NB4 (cell line): ENCODE measurements at places on chromosomes 7 and 10.
A peak's percentile ranks its signal among the peaks of the same experiment; 100 is the strongest.

- no peak for DNase-seq
Measured at GRCh38 chr10:470339-471003, 219.0 kb downstream of the DIP2C start.

- peak; percentile 16 for DNase-seq
Measured at GRCh38 chr10:27153845-27154193, 365 bp downstream of the YME1L1 start.

GRCh38 chr10:10421071-10421470 is 596.6 kb upstream of the CELF2 start:
- DNase-seq = peak; percentile 2

DNA sequence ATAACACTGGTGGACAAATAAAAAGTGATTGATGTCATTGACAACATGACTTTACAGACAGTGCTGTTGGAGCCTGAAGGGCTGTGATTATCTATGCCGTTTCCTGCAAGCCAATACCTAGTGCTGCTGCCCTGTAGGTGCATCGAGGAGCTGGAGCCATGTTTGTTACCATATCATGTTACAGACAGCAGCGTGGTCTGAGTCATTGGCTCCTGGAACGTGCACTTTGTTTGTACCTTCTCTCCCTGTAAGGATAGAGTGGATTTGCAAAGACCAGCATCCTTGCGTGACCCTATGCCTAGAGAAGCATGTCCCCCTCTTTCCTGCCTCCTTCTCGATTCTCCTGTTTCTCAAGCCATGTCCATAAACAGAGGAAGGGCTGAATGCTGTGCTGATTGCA is 597.2 kb downstream of the TYW1 start:
- no peak for DNase-seq

DNA sequence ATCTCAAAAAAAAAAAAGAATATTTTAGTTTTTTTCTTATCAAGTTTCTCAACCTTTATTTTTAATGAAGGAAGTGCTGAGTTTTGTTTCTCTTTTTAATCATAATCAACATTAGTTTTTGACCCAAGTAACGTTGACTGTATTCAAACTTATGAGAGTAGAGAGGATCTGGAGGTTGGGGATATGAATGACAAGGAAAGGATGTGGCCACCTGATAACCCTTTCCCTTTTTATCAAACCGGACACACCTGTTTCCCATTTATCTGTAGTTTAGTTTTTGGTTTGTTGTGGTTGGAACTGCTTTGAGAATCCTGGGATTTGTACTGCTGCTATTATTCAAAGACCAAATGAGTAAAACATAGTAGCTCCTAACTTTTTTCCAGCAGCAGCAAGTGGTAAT is 38.6 kb downstream of the HACD1 start:
- DNase-seq = no peak

- DNase-seq = no peak
Measured at GRCh38 chr7:99031496-99031895, 112.4 kb downstream of the SMURF1 start.

GRCh38 chr10:77643795-77644468 is 6.3 kb upstream of the KCNMA1 start:
- DNase-seq = peak; percentile 77

DNA sequence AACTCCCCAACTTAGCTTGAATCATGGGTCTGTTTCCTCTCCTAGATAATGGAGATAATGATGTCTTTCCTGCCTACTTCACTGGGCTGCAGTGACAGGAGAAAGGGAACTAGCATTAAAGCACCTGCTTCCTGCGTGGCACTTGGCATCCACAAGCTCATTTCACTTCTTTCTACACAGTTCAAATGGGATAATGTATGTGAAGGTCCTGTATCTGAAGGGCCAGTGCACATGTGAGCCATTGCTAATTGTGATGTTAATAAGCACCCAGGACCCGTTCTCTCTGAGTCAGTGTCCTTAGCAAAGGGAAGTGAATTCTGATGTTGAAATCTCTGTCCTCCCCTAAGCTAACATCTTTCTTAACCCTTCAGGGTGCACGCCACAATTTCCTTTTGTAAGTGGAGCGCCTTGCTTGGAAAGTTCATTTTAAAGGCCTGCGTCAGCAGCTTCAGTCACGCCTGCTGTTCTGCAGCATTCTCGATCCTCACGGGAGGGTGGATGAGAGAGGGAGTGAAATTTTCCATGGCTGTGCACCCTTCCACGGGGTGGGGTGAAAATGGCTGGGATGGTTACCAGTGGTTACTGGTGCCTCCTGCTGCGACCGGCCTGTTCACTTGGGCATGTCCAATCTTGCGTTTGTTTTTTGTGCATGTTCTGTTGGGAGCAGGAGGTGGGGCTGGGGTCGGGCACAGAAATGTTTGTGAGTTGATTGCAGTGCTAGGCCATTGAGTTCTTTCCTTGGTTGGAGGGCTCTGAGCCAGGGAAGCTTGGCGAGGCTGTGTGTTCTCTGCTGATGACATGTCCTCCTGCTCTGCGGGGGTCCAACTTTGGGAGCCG is 59.2 kb downstream of the HK1 start:
- peak; percentile 96 for DNase-seq

GRCh38 chr7:6691103-6691502 is 15.6 kb downstream of the ZNF12 start:
- no peak for DNase-seq

- DNase-seq = no peak
Measured at GRCh38 chr10:59799421-59799820, 46.2 kb upstream of the MRLN start.

DNA sequence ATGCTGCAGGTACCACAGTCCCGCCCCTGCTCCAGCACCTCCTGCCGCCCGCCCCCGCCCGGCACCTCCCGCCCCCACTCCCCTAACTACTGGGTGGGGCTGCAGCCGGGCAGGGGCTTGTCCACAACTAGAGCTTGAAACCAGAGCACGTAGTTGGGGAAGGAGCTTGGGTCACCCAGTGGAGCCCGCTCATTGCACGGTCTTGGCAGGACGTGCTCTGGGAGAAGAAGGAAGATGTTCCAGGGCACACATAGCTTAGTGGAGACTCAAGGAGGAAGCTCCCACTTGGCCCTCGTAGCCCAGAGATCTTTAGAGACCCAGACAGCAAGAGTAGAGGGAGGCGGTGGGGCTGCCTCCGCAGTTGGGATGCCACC is 692 bp downstream of the IGFBP1 start:
- no peak for DNase-seq

DNA sequence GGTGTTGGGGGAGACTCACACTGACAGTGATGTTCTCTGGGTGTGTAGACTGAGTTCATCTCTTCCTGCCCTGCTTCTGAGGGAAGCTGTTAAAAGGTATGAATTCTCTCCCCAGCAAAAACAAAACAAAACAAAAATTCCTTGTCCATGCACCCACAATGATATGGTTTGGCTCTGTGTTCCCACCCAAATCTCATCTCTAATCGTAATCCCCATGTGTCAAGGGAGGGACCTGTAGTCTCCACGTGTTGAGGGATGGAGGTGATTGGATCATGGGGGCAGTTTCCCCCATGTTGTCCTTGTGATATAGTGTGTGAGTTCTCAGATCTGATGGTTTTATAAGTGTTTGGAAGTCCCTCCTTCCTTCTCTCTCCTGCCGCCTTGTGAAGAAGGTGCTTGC is 245.5 kb downstream of the GALNT17 start:
- no peak for DNase-seq

DNA sequence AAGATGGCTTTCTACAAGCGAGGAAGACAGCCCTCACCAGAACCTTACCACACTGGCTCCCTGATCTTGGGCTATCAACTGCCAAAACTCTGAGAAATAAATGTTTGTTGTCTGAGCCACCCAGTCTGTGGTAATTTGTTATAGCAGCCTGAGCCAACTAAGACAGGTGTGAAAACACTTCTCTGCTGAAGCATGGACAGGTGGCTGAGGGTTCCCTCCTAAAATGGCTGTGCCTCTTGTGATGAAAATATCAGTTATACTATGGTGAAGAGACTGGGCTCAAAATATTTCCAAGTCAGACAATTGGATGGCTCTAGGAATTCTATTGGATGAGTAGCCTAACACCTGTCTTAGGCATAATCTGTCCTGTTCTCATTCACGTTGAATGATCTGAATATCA is 78.1 kb downstream of the CDK1 start:
- DNase-seq = no peak

DNA sequence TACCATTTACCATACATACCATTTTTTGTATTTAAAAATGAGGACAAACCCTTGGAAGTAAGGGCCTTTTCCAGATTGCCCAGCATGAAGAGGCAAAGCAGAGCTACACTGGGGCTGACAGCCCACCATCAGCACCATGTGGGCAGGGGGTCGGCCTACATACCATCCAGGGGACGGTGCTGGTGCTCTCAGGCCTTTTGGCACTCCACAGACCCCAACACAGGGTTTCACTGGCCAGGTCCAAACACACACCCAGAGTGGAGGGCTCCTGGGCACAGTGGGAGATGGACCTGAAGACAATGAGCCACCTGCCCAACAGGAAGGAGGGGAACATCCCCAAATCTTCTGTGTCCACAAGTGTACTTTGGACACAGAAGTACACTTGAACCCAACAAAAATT is 69.2 kb upstream of the CAMK2B start:
- no peak for DNase-seq

DNA sequence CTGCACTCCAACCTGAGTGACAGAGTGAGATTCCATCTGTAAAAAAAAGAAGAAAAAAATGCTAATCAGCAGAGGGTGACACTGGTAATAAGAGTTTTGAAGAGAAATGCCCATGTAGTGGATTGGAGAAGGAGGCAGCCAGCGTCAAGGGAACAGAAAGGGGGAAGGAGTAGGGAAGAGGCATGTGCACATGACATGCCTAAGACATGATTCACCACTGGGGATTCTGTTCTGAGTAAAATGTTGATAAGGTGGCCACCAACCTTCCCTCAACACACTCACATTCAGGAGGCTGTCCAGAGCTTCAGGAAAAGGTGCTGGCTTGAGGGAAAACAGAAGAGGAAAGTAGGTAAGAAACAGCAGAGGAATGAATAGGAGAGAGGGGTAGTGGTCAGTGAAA is 39.9 kb downstream of the AKR1D1 start:
- DNase-seq = no peak

DNA sequence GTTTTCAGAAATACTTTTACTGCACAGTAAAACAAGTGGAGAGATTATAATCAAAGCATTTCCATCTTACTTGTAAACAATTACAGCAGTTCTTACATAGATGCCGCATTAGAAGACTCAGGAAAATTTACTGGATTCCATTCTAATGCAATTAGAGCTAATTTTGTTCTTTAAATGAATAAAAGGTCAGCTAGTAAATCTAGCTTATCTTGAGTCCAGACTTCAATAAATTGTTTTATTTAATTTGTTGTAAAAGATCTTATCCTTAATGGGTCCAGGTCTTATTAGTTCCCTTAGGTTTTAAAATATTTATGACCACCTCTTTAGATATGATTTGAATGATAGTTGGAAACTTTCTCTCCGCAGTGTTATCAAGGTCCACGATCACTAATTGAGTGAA is 70.2 kb upstream of the GATA3 start:
- DNase-seq = no peak

GRCh38 chr7:410395-410910 is 109.2 kb downstream of the PDGFA start:
- DNase-seq = no peak

DNA sequence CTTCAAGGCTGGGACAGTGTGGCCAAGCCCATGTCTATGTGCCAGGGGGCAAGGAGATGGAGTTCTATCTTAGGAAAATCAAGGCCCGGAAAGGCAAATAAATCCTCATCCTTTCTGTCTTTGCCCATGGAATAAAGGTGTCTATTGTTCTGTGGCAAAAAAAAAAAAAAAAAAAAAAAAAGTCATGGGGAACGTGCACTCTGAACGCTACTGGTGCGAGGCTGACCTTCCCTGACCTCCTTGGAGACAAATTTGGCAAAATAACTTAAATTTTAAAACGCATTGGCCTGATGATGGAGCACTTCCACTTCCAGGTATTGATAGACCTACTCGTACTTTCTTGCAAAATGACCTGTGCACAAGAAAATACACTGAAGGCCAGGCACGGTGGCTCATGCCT is 12.2 kb upstream of the BAG3 start:
- DNase-seq = no peak

DNA sequence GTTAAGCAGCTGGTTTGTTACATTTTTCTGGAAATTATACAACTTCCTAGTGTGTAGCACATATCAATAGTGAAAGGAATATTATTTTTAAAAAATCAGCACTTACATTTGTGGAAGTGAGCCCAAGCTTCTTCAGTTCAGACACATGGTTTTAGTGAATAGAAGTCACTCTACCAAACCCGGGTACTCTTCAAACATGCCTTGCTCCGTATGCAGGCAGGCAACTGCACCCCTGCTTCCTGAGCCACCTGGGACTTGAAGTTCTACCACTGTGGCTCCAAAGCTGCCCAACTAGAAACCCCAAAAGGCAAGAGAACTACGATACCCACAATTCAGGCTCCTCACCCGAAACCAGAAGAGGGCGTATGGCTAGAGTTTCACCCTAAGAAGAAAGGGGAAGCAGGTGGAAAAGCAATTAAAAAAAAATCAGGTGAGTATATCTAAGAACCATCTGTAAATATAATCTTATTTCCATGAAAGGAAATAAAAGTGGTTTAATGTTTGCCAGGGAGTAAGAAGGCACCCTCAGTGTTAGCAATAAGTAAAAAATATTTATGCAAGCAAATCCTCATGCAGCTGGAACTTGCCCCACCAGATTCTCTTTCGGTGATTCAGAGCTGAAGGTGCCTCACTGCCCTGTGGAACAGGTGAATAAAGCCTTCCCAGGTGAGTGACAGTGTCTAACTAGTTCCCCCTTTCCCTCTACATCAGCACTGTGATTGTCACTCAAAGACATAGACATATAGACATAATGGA is at the start of gene MACC1:
Gene MACC1, minus strand, starts transcription at position 192 of the 756 bp plus-strand sequence. CDS start 55,522 bp downstream, outside the sequence.
- DNase-seq = peak; percentile 79

DNA sequence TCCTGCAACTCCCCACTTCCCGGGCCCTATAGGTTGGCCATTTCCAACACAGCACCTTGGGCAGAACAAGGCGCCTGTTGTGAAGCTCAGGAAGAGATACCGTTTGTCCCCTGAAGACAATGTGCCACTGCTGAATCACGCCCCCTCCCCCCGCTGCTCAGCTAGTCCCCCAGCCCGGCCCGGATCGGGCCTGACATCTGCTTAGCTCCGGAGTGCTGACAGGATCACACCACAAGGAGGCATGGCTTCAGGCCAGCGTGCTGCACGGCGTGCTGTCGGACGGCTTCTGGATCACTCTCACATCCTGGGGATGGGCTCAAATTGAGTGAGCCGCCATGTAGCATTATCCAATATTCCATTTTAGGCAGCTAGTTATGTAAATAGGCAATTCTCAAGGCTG is 62.1 kb upstream of the EFCAB10 start:
- DNase-seq = no peak

GRCh38 chr7:1693991-1694524 is 24.0 kb downstream of the ELFN1 start:
- peak; percentile 47 for DNase-seq

- DNase-seq = no peak
Measured at GRCh38 chr10:33966946-33967345, 632.5 kb upstream of the NRP1 start.

GRCh38 chr10:43689618-43689954 is 40.9 kb upstream of the ZNF32 start:
- peak; percentile 63 for DNase-seq

GRCh38 chr10:55063811-55064210 is 262.8 kb upstream of the PCDH15 start:
- DNase-seq = no peak
